Hematopoietic multipotent progenitor cell treated with erythropoietin and hydrocortisone succinate and interleukin-3 and kit ligand, for 6 days (in vitro differentiated cells): ENCODE measurements at places on chromosomes 5 and 9.

DNA sequence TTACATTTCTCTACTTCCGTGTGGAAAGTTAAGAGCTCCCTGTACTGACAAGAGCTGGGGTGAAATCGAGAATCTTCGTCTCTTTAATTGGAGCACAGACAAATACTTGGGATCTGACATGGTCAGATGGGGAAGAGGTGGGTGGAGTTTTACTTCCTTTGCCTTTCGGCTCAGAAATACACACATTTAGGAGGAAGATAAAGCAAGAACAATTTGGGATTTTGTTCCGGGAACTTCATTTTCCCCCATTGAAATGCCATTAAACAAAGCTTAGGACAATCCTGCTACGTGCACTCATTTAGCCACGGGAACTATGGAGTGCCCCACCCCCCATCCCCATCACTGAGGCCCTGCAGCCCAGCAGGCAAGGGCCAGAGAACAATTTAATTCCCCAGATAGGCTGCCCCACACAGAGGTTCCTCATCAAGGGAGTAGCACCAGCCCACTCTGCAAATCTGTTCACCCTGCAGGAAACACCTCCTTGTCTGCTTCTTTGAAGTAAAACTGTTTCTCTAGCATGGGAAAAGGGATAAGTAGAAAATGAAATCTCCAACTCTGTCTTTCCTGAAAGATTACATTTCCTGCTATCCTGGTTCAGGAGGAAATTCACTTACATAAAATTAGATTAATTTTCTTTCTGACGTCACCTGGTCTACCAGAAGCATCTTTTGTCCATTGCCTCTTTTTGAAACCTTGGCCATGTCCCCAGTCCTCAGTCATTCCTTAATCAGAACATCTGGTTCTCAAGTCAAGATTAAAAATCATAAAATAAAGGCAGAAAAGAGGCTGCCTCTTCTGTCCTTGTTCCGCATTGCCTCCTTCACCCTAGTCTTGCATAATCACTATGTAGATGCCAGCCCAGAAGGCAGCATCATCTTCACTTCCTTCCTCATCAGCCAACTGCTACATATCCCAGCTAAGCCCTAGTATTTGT, 206.4 kb downstream of the ENC1 start:
- DNase-seq, result peak; percentile 50

DNA sequence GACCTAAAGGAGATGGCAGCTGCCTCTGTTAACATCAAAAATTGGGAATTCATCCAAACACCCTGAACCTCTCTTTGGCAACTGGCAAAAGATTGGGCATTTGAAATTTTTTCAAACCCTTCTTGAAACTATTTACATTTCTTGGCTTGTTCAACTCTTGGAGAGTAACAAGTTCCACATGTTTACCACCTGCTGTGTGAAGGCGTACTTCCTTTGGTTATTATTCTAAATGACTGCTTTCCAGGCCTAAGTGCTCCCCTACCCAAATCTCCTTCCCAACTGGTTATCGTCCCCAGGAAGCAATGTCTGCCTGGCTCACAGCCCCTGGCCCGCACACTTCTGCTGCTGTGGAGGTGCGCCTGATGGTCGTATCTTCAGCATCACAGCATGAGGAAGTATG, 422.7 kb downstream of the DMAC1 start:
- no peak for DNase-seq

- DNase-seq, result no peak
These were observed 68.1 kb downstream of the CWC27 start for GRCh38 chr5:64836786-64837185.

DNA sequence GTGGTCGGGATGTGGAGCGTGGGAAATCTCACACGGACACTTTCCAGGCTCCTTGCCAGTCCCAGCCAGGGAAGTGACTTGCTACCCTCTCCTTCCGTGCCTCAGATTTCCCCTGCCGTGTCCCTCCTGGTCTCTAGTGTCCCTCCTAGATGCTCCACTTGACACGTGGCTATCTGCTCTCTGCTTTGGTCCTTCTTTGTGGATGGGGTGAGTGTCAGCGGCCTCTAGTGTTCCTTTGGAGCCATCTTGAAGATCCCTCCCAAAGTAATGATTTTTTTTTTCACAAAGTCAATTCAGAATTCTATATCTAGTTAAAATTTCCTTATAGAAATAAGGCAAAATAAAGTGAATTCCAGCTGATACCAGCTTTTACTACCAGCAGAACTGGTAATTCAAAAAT, 117.7 kb downstream of the MRPL36 start:
- no peak for DNase-seq

GRCh38 chr5:57199866-57200265, 26.0 kb downstream of the GPBP1 start:
- DNase-seq, result no peak
